ENCODE measurements at places on chromosomes 7 and 10.

DNA sequence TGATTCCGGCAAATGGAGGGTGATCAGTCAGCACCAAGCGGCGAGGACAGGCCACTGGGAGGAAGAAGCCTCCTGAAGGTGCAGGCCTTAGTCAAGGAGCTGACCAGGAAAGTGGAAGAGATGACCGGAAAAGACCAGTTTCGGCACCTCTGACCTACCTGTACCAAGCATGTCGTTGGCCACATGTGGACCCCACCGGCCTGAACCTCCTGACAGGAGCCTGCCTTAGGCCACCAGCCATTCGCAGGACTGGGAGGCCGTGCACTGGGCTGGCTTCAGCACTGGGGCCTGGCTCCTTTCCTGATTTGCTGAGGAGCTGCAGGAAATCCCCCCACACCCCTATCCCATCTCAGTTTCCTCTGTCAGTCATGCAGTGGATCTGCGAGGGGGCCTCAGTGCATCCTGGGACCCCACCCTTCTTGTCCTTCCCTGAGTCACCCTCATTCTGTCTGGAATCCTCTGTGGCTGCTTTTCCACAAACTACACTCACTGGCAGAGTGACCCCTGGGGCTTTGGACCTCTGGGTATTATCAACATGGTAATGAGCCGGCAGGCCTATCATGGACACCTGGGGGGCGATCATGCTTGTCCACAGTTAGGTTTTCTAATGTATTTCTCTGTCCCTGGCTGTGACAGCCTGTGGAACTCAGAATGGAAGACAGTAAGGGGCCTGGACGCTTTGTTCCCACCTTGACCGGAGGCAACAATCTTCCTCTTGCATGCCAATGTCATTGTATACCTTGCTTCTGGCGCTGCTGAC is 33.0 kb downstream of the RAMP3 start:
- no peak for DNase-seq

GRCh38 chr10:74669210-74669609 is 157.2 kb upstream of the KAT6B start:
- DNase-seq, result no peak

- DNase-seq, result no peak
Observed at GRCh38 chr10:17644485-17644943, 563 bp downstream of the STAM start.

DNA sequence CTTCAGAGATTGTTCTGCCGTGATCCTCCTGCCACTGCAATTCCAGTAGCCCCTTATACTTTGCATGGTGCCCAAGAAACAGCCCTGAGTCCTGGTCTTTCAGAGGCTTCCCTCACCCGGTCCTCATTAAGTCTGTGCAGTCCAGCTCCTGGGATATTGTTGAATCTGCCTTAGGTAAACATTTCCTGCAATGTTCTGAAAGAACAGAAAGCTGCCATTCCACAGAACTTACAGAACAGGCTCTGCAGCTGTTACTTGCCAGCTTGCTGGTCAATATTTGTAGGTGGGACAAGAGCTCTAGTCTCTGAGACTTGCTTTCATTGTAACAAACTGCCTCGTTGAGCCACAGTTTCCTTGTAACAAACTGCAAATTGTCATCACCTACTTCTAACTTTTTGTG is 115.0 kb upstream of the KIF5B start:
- no peak for DNase-seq

DNA sequence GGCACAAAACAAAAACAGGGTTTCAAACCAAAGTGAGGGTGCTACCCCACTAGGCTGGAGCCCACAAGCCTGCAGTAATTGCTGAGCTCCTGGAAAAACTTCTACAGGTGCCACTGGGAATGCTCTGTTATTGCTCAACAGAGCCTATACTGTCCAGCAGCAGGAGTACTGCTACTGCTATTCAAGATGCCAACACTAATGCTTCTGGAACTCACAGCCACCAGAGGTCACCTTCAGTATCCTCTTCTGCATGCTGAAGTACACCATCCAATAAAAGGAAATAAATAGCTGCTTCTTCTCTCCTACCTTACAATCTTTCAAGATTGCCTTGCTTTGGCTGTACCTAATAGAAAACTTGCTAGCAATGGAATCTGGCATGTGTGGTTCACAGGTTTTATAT is 222.0 kb downstream of the LRRN3 start:
- no peak for DNase-seq

DNA sequence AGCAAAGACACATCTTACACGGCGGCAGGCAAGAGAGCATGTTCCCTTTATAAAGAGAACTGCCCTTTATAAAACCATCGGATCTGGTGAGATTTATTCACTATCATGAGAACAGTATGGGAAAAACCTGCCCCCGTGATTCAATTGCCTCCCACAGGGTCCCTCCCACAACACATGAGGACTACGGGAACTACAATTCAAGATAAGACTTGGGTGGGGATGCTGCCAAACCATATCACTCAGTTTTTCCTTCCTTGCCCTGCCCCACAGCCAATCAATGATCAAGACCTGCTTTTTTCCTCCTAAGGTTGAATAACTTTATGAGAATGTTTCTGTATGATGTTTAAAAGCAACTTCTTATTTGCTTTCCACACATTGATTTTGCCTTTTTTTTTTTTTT is 3.1 kb upstream of the PTPRE start:
- DNase-seq, result no peak

GRCh38 chr7:37698276-37698675 is 14.7 kb downstream of the GPR141 start:
- DNase-seq, result no peak

DNA sequence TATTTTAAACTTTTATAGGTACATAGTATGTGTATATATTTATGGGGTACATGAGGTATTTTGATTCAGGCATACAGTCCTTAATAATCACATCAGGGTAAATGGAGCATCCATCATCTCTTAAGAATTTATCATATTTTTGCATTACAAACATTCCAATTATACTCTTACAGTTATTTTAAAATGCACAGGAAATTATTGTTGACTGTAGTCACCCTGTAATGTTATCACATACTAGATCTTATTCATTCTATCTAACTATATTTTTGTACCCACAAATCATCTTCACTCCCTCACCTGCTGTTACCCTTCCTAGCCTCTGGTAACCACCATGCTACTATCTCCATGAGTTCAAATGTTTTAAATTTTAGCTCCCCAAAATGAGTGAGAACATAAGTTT is 56.3 kb upstream of the FAM3C start:
- no peak for DNase-seq

GRCh38 chr10:86661161-86662025 is 6.9 kb upstream of the LDB3 start:
- DNase-seq, result no peak

DNA sequence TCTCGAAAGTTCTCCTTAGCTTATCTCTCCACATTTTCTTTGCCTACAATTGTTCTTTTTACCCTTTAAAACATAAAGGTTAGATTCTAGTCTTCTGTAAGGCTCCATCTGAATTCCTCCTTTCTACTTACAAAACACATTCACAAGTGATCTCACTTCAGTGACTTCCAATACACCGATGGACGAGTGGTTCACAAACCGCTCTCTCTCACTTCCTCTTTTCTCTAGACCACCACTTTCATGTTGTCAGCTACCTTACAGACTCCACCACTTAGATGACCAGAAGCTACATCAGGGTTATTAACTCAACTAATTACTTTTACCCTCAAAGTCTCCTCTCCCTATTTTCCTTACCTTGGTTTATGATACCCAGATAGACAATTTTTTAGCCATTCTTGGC is 11.8 kb downstream of the MET start:
- no peak for DNase-seq

DNA sequence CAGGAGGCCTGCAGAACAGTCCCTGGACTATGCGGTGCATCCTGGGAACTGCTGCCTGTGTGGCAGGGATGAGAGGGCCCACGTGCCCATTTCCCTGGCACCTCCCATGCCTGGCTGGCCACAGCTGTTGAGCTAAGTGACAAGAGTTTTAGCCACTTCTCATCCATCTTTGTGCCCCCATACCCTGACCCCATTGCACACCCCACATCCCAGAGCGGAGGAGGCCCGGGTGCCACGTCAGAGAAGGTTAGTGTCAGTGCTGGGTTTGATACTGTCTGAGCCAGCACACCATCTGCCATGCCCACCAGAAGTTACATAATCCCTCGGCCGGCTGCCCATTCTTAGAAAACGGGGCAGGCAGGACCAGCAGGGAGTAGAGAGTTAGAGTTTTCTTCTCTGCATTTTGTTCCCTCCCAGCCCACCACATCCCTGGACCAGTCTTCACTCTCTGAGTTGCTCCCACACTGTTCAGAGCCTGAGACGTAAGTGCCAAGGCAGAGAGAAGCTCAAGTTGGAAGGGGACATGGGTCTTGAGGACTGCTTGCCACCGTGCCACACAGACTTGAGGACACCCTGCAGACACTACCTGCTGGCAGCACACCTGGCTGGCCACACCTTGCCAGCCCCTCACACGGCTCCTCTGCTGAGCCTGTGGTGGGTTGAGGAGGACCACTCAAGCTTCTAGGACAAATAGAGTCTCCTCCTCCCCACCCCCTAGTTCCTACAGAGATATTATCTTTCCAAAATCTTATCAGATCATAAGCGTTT is 13.1 kb downstream of the UNC5B start:
- no peak for DNase-seq

GRCh38 chr7:157483515-157483914 is 146.7 kb downstream of the DNAJB6 start:
- no peak for DNase-seq

- DNase-seq, result no peak
Observed at GRCh38 chr7:92751902-92752901, 84.2 kb downstream of the CDK6 start.

DNA sequence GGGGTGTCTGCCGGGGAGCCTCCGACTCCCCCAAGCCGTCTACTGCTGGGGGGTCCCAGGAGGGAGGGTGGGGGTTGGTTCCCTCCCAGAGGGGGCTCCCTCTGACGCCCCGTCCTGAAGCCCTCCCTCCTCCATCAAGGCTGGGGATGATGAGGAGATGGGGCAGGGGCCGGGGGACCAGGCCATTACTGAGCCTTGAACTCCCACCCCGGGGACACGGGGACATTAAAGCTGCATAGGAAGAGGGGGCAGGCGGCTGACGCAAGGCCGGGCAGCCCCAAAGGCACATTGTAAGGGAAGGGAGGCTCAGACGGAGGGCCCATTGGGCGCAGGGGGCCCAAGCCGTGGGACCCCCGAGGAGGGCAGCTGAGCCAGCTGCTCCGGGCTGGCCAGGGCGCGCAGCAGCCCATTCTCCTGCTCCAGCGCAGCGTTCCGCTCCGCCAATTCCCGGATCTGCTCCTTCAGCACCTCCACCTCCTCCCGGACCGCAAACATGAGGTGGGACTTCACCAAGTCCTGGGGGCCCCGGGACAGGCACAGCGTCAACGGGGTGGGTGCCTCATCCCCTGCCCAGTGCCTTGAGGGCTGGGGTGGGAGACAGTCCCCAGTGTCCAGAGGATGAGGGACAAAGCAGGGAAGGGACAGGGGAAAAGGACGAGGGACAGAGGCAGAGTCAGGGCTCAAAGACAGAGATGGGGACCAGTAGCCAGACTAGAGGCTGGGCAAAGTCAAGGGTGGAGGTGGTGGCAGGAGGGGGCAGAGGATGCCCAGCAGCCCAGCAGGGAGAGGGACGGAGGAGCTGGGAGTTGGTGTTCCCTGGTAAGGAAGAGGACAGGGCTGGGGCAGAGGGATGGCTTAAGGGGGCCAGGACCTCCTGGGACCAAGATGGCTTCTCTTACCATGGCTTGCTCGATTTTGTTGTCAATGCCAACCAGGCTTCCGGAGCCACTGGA is 2.9 kb upstream of the SPACDR start:
- no peak for DNase-seq

DNA sequence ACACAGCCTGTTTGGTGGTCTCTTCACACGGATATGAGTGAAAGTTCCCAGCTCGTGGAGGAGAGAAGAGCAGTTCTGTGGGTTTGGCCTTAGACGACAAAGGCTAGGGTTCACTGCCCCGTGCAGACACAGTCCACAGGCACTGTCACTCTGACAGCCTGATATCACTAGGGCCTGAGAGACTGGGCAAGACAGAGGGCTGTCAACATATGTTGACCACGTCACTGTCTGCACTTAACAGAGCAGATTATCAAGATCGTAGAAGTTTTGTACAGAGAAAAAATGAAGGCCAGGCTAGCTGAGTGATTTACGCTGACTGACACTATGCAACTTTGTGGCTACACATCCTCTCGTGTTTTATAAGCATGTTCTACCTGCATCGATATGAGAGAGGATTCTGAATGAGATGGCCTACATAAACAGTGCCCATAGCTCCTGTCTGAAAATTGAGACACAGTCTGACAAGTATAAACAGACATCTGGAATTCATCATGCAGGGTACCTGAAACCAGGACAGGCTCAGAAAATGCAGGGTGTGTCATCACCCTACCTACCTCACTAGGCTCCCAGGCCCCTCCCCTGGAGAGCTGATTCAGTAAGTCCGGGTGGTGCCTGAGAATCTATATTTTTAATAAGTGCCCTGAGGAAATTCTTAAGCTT is 120.0 kb downstream of the SGMS1 start:
- DNase-seq, result no peak

Data from GDM1 (cell line).